ENCODE measurements at places on chromosomes 7 and 10.

DNA sequence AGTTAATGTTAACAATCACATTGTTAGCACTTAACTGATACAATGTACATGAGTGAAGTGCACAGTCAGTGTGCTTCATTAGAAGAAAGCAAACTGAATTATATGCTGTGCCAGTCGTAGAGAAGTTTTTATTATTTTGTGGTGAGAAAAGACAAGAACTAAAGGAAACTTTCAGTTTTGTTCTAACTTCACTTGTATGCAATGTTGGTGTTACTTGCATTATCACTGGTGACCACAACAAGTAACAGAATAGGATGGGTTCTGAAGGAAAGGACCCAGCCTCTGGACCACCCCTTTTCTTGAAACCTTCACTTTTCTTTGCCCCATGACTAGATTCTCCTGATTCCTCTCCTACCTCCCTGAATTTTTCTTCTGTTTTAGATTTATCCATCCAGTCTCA, 123.3 kb upstream of the GAD2 start:
- DNase-seq = no peak

- DNase-seq = no peak
These were observed 100.7 kb upstream of the CSTF2T start for GRCh38 chr10:51800121-51800520.

DNA sequence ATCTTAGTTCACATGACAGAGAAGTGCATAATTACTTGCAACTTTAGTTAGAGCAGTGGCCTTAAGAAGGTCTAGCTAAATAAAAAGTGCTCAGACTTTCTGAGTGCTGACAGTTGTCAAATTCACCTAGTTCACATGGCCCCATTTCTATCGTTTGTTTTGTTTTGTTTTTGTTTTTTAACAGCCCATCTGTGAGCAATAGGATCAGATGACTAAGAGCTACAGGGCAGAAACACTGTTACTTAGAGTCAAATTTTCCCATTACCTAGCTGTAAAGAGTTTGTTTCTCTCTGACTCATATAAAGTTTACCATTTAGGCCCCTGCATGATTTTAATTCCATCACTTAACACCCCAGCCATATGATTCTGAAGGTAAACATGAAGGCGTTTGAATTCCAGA, 18.8 kb downstream of the CAV1 start:
- no peak for DNase-seq

- peak; percentile 25 for DNase-seq
These were observed 96.9 kb downstream of the PIP4K2A start for GRCh38 chr10:22617516-22617915.

DNA sequence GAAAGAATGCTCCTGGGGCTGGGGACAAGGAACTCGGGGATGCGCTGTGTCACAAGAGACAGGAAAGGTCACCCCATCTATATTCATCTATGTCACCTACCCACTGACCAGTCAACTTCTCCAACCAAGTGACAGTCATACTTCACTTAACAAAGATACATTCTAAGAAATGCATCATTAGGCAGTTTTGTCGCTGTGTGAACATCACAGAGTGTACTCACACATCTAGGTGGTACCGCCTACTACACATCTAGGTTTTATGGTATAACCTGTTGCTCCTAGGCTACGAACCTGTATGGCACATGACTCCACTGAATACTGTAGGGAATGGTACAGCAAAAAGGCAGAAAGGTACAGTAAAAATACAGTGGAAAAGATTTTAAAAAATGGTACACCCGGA, 3.8 kb upstream of the ADAM12 start:
- no peak for DNase-seq

DNA sequence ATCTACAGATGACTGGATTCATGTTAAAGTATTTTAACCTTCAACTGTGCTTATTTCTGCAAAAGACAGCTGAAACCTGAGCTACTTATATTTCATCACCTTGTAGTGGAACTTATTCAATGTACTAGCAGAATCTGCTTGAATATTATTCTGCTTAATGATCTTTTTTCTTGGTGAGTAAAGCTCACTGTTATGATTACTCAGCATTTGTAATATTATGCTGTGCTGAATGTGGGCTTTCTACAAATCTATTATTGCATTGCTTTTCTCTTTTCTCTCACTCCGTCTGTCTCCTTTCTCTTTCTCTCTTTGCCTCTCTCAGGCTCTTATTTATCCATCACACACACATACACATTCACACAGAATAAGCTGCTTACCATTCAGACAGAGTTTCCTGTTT, 98.7 kb upstream of the TMEM196 start:
- no peak for DNase-seq

DNA sequence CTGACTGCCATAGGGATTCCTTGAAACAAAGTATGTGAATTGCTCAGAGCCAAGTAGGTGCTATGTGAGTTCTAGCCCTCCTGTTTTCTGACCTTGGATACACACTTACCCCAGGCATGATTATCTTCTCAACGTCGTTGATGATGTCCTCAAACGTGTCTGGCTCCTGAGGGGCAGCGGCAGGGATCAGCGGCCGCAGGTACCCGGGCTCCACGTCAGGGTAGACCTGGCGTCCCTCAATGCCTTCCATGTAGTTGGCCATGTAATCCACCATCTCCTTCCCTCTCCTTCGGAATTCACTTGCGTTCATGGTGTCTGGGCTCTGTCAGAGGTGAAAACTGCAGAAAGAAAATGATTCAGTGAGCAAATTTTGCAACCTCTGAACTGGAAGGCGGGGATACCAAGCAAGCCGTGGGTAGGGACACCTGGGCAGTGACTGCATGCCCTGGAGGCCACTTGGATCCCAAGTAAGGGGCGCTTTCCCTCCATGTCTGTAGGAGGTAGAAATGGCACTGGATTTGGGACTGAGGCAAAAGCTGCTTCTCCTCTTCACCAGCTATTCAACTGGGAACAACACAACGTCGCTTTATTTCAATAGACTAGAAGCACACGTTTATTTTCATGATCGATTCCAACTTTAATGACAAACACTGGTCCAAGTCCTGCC, 21.3 kb downstream of the DDC start:
- DNase-seq = no peak

DNA sequence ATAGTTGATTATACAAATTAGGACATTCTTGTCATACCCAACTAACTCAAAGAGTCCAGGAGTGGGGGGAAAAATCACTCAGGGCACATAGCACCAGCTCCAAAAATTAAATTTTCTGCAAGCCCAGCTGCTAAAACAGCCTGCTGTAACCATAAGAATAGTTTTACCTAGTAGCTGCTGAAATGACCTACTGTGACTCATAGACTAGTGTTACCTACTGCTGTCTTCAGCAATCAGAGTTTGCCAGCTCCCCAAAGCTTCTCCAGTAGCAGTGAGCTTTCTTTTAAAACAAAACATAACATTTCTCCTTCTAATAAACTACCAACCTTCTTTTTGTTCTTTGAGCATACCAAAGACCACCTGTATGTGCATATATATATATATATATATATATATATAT, 4.2 kb upstream of the ARHGAP12 start:
- no peak for DNase-seq

- DNase-seq = no peak
These were observed 5.5 kb upstream of the GDF10 start for GRCh38 chr10:47294501-47294900.

- DNase-seq = no peak
These were observed 60.4 kb downstream of the NEURL1 start for GRCh38 chr10:103553743-103554487.

DNA sequence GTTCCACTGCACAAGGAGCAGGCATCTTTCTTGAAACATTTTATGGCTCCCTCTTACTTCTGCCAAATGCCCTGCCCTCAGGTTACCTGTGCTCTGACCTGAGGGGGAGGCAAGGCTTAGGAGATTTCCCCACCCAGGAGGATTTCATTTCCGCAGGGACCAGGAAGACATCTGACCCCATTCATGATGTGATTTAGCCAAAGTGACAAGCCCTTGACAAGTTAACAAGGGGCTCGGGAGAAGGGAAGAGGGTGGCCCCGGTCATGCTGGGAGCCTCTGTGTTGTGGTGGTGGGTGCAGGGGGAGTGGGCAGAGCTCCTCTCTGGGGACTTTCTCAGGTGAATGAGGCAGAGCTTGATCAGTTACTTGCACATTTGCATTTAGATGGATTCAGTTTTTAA, 18.9 kb downstream of the GIMAP5 start:
- no peak for DNase-seq

GRCh38 chr10:95337423-95338160, 46.8 kb upstream of the PDLIM1 start:
- no peak for DNase-seq

DNA sequence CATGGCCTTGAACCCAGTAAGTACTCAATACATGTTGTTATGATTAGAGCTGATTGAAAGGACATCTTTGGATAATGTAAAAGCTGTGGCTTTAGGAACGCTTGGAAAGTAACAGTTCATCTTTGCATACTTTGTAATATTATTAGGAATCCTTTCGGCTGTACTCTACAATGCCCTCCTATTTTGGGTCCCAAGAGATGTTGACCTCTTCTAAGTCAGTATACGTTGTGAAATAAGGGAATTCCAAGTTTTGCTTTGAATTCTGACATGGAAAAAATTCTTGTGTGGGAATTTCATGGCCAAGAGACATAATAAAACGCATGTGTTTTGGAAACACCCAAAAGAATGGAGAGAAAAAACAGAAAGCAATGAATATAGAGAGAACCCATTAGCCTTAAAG, 7.7 kb downstream of the AGR3 start:
- no peak for DNase-seq

DNA sequence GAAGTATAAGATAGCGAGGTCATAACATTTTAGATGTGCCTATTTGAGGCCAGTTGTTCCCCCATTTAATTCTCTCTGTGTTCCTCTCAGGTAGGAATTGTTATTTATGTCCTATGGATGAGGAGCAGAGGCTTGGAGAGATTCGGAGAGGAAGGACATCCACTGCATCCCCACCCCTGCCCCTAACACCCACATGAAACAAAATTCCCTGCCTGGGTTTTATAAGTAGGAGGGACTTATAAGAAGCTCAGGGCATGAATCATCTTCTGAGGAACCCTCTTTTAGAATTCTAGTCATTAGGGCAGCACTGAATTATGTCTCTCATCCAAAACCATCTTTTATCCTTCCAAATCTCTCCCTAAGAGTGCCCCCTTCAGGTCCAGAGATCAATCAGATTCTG, 5.0 kb downstream of the CHAT start:
- no peak for DNase-seq

GRCh38 chr10:125193306-125193877, 33.0 kb upstream of the CTBP2 start:
- no peak for DNase-seq

DNA sequence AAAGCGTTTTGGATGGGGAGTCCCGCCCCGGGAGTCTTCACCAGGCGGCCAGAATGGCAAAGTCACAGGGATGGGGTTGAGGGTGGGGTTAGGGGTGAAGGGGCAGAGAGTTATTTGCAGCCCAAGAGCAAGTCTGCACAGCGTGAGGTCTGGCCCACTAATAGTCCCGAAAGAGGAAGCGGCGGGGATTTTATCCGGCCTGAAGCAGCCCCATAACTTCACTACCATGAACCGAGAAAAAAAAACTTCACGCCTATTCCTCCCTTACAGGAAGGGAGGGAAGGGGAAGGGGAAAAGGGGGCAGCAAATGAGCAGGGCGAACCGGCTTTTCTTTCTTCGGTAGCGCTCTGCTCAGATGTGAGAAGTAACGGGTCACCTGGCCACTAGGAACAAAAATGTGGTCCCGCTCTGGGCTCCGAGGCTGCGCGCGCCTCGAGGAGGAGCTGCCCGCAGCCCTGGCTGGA, 712 bp downstream of the ITPRIP start:
- DNase-seq = peak; percentile 77

- DNase-seq = no peak
These were observed 231.6 kb upstream of the IGFBP3 start for GRCh38 chr7:46152696-46153095.

- DNase-seq = peak; percentile 9
These were observed 27.1 kb downstream of the NMT2 start for GRCh38 chr10:15141136-15142054.

GRCh38 chr7:74379938-74380337, 73.8 kb upstream of the GTF2IRD1 start:
- DNase-seq = no peak

DNA sequence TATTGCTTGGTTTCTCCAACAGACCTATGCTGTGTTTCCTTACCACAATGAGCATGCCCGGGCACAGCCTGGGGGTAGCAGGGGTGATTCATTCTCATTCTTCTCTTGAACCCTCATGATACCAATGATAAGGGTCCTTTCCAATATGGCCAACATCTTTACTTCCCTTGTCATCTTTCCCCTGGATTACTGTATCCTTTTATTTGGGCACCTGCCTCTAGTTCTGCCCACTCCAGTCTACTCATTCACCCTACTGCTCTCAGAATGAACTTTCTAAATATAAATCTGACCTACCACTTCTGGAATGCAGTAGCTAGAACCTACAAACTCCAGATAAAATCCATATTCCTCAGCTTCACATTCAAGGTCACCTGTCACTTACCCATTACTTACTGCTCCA, 26.4 kb upstream of the ITPRID1 start:
- no peak for DNase-seq
